Panc1 (cell line): ENCODE measurements at places on chromosomes 13 and 19.

DNA sequence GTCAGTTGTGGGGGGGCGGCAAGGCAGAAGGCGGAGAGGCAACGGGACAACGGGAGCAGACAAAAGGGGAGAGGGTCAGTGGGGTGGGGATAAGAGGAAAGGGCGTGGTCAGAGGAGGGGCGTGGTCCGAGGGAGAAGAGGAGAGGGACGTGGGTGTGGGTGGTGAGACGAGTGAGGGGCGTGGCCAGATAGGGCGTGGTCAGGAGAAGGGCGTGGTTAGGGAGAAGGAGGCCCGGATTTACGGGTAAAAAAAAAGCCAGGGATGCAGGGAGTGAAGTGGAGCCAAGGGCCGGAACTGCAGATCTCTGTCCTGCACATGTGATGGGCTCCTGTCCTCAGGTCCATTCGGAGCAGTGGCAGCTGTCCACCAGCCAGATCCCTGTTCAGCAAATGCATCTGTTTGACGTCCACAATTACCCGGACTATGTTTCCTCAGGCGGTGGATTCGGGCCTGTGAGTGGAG, 21.5 kb downstream of the CPT1C start:
- DNase-seq, result peak; percentile 10

DNA sequence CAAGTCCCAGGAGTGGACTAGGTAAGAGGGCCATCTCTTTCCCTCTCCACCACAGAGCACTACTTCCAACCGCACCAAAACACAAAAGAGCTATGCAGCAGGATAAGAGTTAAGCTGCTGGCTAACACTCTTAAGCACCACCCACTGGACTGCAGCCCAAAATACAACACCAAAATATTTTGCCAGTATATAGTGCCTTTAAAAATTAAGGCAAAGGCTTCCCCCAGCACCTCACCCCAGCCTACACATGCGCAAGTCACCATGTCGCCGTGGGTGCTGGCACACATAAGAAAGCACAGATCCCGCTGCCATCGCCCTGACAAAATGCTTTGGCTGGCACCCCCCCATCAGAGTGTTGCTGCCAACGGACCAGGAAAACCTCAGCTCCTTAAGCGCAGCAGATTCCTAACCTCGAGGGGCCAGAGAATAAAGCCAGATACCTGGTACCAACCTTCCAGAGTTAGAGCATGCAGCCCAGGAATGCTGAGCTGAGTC, 608.3 kb downstream of the PCDH17 start:
- DNase-seq, result no peak

- no peak for DNase-seq
Observed at GRCh38 chr13:23979361-23980159, 82.3 kb upstream of the C1QTNF9B start.

GRCh38 chr13:50104493-50104892, 89.2 kb downstream of the KCNRG start:
- DNase-seq, result no peak

- DNase-seq, result no peak
Observed at GRCh38 chr13:49308921-49309408, 61.2 kb downstream of the CDADC1 start.

- no peak for DNase-seq
Observed at GRCh38 chr13:23579072-23579895, 9.1 kb downstream of the TNFRSF19 start.

GRCh38 chr19:38665219-38665931, 17.9 kb downstream of the ACTN4 start:
- DNase-seq, result no peak

DNA sequence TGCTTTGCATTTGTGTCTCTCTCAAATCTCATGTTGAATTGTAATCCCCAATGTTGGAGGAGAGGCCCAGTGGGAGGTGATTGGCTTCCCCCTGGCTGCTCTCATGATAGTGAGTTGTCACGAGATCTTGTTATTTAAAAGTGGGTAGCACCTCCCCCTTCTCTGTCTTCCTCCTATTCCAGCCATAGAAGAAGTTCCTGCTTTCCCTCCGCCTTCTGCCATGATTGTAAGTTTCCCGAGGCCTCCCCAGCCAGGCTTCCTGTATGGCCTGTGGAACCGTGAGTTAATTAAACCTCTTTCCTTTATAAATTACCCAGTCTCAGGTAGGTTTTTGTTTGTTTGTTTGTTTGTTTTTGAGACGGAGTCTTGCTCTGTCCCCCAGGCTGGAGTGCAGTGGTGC, 3.8 kb downstream of the LILRA4 start:
- DNase-seq, result no peak

GRCh38 chr13:99289271-99289670, 17.9 kb downstream of the GPR183 start:
- DNase-seq, result no peak

- no peak for DNase-seq
Observed at GRCh38 chr13:66154354-66154753, 1075.8 kb downstream of the PCDH9 start.

DNA sequence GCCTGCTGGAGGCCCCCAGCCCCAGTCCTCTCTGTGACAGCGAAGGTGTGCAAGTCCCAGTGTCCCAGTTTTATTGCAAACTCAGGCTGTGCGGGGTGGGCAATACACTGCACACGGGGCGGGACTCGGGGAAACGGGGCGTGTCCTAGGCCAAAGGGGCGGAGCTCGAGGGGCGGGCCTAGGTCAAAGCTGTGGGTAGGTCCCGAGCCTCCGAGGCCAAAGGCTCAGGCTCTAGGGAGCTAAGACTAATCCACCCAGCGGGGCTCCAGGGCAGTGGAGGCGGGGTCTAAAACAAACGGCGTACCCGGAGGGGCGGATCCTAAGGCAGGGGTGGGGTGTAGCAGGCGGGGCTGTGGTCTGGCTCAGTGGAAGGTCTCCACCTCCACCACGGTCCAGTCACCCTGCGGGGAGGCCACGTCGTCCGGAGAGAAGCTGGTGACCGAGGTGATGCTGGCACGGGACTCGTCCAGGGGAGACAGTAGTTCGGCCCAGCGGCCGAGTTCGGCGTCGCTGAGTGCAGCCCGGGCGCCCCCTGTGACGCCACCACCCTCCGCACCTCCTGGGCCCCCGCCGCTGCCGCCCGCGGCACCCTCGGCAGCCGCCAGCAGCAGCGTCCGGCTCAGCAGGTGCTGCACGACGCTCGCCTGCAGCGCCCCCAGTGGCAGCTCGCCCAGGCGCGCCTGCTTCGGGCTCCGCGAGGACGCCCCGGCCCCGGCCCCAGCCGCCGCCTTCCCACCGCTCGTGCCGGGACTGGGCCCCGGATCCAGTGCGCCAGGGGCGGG, 5.3 kb downstream of the PRR36 start:
- no peak for DNase-seq

GRCh38 chr19:4066682-4067395, at the start of gene ZBTB7A:
Gene ZBTB7A (minus strand): TSS chr19:4066899. CDS start chr19:4055232, 11,667 bp downstream.
- no peak for DNase-seq

GRCh38 chr13:34351134-34351533, 533.2 kb downstream of the RFC3 start:
- no peak for DNase-seq

DNA sequence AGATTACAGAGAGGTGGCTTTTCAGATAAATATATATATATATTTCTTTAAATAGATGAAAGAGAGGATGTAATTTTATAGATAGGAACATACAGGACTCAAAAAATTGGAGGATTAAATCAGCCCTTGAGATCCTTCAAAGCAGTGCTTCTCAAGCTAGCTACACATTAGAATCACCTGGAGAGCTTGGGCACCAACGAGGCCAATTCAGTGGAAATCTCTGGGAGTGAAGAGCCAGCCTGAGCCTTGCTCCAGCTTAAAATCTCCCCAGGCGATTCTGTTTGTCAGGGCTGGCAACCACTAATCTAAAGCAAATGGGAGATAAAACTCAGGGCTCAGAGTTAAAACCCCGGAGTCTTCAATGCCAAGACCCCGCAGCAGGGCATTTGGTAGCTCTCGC, 15.0 kb upstream of the CLN5 start:
- no peak for DNase-seq

DNA sequence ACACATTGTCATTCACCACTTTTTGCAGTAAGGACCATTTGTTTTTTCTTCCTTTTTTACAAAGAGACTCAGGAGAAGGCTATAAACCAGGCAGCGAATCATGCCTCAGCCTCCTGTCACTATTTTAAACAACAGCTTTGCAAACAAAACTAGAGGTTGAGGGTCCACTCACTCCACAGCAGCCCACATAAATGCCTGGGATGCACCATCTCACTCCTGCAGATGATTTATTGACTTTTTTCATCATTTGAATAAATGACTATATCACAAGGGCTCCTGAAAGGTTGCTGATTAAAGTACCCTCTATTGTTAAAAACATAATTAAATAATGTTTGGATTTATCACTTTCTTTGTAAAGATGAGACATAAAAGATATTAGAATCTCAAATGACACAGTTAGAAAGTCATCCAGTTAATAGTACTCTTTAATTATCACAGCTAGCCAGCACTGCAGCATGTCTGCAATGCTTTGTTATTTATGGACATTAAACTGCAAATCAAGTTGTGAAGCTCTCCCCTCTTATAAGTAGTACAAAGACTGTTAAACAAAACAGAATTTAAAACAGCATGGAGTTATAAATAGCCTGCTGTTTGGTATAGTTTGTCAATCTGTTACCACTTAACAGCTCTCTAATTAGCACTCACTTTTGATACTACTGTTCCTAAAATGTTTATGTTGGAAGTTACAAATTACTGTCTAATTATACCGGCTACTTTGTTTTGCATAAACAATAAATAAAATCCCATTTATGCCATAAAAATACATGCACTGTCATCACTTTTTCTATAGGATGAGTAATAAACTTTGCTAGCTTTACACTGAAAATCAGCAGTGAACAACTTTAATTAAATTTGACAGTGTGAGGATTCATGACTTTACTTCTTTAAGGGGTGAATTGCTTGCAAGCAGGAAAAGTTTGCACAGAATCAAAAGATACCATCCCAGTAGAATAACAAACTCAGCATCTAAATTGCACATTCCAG, 853.2 kb downstream of the UQCRFS1 start:
- DNase-seq, result no peak

DNA sequence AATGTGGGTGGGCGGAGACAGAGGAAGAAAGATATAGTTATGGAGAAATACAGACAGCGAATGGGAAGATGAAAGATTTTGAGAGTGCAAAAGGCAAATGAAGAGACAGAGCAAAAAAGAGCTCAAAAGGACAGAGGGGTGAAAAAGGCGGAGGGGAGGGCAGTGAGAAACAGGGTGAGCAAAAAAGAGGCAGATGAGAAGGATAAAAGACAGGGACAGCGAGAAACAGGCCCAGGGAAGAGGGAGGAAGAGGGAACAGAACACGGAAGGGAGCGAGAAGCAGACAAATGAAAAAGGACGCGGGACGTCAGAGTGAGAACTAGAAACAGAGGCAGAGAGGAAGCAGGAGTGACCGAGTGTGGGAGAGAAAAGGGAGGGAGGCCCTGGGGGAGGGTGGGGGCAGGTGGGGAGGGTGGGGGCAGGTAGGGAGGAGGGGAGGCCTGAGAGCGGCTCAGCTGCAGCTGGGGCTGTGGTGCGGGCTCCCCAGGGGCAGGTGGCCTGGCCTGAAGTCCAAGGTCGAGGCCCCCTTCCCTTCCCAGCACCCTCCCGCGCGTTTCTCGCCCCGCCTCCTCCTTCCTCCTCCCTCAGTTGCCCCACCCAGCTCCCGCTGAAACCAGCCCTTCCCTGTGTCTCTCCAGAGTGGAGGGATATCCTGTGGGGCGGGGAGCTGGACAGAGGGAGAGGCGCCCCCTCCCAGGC, 2.9 kb downstream of the KLK1 start:
- no peak for DNase-seq

DNA sequence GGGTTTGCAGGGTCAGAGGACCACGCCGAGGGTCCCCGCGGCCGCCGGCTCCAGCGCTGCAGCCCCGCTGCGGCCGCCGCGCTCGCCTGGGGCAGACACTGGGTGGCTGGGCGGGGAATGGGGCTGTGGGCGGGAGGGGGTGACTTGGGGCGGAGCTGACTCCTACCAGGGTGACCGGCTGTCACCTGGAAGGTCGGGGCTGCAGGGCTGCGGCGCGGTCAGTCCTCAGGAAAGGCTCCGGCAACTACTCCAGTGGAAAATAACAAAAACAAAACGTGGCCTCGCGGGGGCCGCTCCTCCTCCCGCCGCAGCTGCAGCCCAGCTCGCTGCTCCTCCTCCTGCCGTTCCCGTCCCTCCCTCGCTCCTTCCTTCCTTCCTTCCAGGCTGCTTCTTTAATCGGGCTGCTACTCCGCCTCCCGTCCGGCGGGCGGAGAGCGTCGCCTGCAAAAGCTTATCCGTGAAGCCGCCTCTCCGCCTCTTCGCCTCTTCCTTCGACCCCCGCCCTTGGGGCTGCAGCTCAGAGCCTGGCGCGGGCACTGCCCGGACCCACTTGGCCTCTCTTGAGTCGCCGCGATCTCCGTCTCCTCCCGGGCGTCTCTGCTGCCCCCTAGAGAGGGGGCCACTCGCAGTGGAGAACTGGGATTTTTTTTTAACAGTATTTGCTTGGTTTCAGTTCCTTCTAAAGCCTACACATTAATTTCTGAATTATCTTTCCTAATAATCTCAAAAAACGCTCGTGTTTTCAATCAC, at the start of gene TBC1D4:
TSS of gene TBC1D4 (minus strand) at position 100 of the 750 bp plus-strand sequence. CDS start 402 bp downstream, outside the sequence.
- DNase-seq, result peak; percentile 52

DNA sequence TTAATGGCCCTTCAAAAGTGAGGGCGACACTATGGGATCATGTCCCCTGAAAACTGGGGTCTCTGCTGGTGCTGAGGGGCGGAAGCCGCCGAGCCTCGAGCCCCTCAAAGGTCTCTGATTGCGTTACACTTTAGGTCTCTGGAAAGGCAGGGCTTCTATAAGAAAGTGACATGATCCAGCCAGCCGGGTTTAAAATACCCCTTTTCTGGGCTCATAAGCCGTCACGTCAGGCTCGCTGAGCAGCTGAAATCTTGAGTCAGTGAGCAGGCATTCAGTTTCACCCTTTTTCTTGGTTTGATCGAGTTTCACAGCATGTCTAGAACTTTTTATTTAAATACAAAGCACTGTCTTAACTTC, 600 bp upstream of the HMGB1 start:
- no peak for DNase-seq

DNA sequence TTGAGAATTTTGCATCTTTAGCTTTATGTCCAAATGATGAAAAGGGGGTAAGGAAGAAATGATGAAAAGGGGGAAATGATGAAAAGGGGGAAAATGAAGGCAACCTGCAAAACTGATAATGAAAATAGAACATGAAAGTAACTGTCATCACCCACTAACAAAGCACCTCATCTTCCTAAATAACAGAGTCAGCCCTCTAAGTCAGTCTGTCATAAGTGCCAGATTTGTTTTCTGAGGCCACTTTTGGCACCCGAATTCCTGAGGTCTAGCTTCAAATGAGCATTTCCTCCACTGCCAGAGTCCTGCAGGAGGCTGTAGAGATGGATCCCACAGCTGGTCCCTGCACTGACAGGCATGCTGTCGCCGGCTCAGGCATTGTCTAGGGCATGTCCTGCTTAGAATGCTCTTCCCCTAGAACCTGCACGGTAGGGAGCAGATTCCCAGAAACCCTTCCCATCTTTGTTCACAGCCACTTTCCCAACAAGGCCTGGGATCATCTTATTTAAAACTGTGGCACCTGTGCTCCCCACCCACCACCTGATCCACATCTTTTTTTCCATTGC, 25.3 kb downstream of the RAP2A start:
- no peak for DNase-seq

GRCh38 chr19:42207767-42208271, 9.7 kb downstream of the DEDD2 start:
- DNase-seq, result no peak
